PC-3 (cell line): ENCODE measurements at places on chromosomes 12 and 14. TPM values are rescaled to one million over a fixed set of nuclear protein-coding genes. Genes with fewer than 3 reads are reported as not detected.

- no peak for DNase-seq
Observed at GRCh38 chr12:9253464-9253863, 45.3 kb upstream of the PZP start.

DNA sequence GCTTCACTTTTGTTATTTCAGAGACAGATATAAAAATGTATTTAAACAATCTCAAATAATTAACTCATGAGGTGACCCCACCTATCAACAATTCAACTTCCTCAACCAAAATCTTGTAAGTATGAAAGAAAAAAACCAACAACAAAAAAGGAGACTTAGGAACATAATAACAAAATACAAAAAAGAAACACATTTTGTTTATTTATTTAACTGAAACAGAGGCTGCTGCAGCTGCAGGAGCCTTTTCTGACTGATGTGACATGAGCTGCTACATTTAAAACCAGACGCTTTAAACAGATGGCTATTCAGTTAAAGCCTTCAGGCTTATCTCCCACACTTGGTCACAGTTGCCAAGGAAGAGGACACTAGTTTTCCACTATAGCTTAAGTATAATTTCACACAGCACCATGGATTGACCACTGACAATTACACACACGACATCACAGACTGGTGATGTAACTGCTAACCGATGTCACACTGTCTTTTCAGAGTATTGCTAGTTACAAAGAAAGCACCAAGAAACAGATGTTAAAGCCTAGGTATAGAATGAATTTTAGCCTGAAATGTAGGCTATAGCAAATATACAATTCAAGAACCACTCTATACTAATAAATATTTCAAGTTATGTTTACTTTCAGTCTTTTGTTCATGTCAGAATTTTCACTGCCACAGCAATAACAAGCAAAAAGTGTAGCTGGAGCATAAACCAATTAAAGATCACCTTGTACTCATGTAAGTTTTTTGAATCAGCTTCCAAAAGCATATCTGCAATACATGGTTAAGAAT, 113.0 kb downstream of the MED13L start:
- no peak for DNase-seq

DNA sequence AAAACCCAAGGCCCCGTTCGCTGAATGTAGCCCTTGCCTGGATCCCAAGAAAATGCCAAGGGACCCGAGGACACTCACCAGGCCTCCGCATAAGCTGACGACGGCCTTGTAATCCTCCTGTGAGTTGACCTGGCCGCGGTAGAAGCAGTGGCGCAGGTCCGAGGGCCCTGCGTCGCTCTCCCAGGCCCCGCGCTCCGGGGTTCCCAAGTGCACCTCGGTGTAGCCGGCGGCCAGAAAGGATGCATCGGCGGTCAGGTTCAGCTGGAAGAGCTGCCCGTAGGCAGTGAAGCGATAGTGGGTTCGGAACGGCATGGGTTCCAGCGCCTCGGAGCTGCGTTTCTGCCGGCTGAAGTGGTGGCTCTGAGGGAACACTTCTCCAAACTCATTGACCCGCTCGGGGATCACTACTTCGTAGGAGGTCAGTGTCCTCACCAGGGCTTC, 1.2 kb downstream of the ADAMTS20 start:
- DNase-seq, result no peak

- no peak for DNase-seq
Observed at GRCh38 chr12:90428465-90428864, 526.5 kb downstream of the CCER1 start.

- peak; percentile 55 for DNase-seq
Observed at GRCh38 chr12:121441555-121441954, 41.6 kb downstream of the RNF34 start.

DDHD1 gene
- total RNA-seq, result 10.6 and 10.7 TPM in 2 replicates

ITGB7 gene
- 1.9 and 3.4 TPM in 2 replicates for total RNA-seq

GRCh38 chr14:103671911-103672310, 42.9 kb downstream of the KLC1 start:
- DNase-seq, result no peak

GRCh38 chr12:65930114-65930828, 106.0 kb downstream of the HMGA2 start:
- DNase-seq, result no peak

DNA sequence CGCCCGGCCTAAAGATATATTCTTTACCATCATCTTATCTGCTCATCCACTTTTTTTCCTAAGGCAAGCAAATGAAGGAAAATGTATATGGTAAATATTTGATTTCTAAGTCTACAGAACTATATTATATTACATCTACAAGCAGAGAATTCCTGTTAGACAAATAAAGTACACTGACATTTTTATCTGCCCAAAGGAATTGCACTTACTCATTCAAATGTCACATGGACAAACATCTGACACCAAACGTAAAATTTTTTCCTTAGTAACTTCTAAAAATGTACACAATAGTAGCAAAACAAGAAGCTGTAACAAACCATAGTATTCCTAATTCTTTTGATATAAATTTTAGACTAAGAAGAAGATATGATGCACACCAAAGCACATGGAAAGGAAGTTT, 51.0 kb downstream of the SPPL3 start:
- peak; percentile 67 for DNase-seq

EML5 gene
- total RNA-seq, result 0.66 and 0.86 TPM in 2 replicates

DNA sequence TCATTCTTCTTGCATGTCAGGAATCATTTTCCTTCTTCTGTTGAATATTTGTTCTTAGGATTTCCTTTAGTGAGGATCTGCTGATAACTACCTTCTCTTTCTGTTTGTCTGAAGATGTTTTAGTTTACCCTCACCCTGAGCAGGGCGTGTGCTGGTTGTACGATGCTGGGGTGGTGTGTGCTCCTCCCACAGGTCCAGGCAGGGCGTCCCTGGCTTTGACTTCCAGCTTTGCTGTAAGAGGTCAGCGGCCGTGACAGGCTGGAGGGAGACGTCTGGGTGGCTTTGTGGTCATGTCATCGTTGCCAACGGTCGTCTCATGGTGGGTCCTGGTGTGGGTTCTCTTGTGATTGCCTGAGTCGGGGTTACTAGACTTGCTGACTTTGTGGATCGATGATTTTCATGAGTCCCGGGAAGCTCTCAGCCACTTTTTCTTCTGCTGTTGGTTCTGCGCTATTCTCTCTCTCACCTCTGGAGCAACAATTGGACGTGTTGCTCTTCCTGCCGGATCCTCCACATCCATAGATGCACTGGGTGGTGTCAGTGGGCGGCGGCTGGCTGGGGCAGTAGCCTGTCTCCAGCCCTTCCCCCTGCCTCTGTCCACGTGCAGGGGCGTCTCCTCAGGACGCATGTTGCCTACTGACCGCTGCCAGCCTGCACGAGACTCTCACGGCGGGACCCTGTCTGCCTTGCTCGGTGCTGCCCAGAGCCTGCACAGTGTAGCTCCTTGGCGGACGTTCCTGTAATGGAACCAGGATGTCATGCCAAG, 8.4 kb downstream of the PACS2 start:
- DNase-seq, result no peak

GLIPR1L1 gene
- total RNA-seq, result not detected in 2 replicates

DNA sequence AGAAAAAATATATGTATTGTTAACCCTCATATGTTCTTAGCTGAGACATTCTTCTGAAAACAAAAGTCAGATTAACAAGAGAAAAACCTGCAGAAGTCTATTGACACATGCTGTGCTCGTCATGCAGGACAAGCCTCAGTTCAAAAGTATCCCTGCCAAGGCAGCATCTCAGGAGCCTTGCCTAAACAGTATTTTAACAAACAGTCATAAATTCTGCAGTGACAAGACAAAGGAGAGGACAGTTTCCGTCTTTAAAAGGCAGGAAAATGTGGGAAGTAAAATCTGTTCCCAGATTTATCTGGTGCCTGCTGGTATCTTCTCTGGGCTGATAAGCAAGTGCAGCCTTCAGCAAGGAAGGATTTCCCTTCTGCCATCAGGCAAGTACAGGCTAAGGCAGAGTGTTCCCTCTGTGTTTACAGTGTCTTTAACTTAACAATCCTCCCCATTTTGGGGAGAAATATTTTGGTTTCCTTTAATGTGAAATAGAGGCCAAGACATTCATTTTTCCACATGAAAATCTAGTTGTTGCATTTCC, 480.2 kb upstream of the CCDC196 start:
- no peak for DNase-seq

DNA sequence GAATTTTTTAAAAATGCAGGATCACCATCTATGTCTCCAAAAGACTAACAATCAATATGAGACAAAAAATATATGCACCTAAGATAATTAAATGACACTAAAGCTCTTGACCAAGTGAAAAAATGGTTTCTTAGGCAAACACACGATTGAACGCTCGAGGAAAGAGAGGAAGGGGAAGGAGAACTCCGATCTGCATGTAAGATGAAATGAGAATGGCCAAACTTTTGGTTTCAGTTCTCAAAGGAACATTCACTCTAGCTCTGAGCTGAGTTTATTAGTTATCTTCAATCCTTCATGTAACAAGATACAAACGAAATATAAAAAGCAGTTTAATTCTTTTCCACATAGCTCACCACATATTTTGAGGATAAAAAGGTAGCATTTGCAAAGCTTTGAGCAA, 2.8 kb downstream of the DYRK4 start:
- DNase-seq, result no peak

DNA sequence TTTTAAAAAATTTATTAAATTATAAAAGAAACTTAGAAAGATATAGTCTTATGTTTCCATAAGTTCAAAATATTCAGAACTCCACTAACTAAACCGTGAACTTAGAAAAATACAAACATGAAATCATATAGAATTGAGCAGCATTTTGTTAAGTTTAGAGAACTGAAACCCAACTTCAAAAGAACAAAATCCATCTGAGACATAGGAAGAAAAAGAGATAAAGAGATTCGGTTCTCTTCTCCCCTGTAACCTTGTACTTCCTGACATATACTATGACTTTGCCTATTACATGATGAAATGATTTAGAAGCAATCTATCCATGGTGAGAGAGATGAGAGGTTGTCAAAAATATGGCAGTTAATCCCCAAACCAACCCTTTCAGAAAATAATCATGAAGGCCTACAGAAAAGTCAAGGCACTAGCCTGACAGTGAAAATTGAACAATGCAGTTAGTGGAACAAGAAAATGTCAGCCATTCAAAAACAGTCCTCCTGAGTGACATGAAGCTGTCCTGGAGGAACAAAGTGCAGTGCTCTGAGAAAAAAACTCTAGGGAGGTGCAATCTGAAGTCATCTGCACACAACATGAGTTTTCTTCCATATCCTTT, 44.0 kb downstream of the C12orf50 start:
- no peak for DNase-seq

PROX2 gene
- not detected in 2 replicates for total RNA-seq
